Activated CD4-positive, alpha-beta memory T cell treated with anti-CD3 and anti-CD28 coated beads, Interleukin-2, amount 10 ng/mL, durations not matched to agents 7 days and 5 days (primary cell): ENCODE measurements at places on chromosomes 16 and 17. TPM values are rescaled to one million over a fixed set of nuclear protein-coding genes. Genes with fewer than 3 reads are reported as not detected.
A peak's percentile ranks its signal among the peaks of the same experiment; 100 is the strongest.

DNA sequence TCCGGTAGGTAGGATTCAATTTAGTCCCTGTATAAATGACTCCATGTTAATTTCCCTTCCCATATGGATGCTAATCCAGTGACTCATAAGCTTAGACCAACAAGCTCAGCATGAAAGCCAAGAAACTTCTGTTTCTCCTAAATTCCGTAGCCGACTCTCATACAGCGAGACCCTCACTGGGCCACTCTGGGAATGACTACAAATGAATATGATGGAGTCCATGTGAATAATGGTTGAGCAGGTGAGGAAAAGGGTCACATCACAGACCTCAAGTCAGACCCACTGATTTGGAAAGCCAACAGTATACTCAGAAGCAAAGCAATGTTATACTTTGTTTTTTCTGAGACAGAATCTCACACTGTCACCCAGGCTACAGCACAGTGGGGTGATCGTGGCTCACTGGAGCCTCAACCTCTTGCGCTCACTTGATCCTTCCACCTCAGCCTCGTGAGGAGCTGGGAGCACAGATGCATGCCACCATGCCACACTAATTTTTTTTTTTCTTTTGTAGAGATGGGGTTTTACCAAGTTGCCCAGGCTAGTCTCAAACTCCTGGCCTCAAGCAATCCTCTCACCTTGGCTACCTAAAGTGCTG lies 14.6 kb downstream of the RSL1D1 start:
- no peak overlapping the region for H3K27ac ChIP-seq
- no peaks in the 10 kb centered on the region for H3K4me1 ChIP-seq
- no peak for DNase-seq

GRCh38 chr17:19613979-19614378 lies 34.6 kb upstream of the ALDH3A2 start:
- H3K27me3 ChIP-seq: peaks cover 1% of the 10 kb centered on the region
- H3K36me3 ChIP-seq: peaks cover under 1% of the 10 kb centered on the region
- DNase-seq: no peak
- H3K4me1 ChIP-seq: no peaks in the 10 kb centered on the region
- H3K27ac ChIP-seq: no peak overlapping the region
- no peak overlapping the region for H3K4me3 ChIP-seq

GRCh38 chr17:2171702-2172076 lies 116.8 kb downstream of the HIC1 start:
- no peak overlapping the region for H3K27ac ChIP-seq
- H3K4me1 ChIP-seq: peaks cover 27% of the 10 kb centered on the region
- H3K36me3 ChIP-seq: peaks cover 39% of the 10 kb centered on the region
- H3K4me3 ChIP-seq: no peak overlapping the region

DNA sequence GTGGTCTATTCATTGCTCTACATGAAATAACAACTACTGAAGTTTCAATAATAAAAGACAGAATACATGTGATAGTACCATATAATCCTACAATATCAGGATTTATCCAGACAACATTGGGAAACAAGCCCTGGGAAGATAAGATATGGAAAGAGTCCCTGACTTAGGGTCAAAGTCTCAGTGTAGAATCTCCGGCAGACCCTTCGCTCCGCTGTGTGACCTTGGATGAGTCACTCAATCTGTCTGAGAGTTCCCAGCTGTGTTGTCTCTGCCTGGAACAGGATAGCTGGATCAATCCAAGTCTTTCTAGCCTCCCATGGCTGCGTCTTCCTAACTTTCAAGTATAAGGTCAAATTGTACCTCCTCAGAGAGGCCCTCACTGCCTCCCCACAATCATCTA lies 335.9 kb downstream of the TMEM114 start:
- H3K4me3 ChIP-seq: no peak overlapping the region
- no peaks in the 10 kb centered on the region for H3K27me3 ChIP-seq
- peaks cover 2% of the 10 kb centered on the region for H3K4me1 ChIP-seq
- no peak overlapping the region for H3K27ac ChIP-seq
- H3K36me3 ChIP-seq: no peaks in the 10 kb centered on the region

DNA sequence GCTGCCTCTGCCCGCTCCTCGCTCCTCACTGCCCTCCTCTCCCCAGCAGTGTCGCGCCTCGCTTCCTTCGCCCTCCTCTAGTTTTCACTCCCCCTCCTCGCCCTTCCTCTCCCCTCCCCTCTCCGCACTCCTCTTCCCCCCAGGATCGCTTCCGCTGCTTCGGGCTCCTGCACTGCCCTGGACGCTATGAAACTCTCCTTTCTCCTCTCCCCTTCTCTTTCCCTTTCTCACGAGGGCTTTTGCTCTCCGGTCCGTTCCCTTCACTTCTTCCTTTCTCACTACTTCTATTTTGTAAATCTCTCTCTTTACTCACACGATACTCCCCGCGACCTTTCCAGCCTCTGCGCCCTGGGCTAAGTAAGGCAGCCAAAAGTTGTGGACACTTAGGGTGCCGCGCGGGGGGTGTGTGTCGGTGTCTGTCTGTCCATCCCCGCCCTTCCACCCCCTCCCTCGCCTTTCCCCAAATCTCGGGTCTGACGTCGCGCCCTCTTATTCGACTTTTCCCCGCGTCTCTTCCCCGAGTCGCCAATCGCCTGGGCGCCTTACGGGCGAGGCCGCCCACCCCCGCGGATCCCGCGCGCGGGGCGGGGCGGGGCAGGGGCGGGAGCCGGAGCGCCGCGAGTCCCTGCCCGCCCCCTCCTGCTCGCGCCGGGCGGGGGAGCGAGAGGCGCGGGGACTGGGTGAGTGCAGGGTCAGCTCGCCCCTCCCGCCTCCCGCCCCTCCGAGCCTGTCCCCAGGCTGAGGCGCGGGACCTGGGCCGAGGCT lies at the start of gene IRX3:
IRX3 (minus strand) TSS at position 422 of the 765 bp plus-strand sequence. CDS start 737 bp downstream, outside the sequence.
- peak; percentile 37 for DNase-seq
- H3K36me3 ChIP-seq: peaks cover 20% of the 10 kb centered on the region

Gene RNF227
- 3.7 TPM for total RNA-seq

GRCh38 chr16:12613131-12613991 lies 190.3 kb downstream of the CPPED1 start:
- H3K4me3 ChIP-seq: no peak overlapping the region
- peaks cover 1% of the 10 kb centered on the region for H3K27me3 ChIP-seq
- peak; percentile 19 for DNase-seq
- H3K4me1 ChIP-seq: peaks cover 28% of the 10 kb centered on the region
- H3K27ac ChIP-seq: no peak overlapping the region

Gene TEKT1
- total RNA-seq: not detected

Gene GAN
- 8.4 TPM for total RNA-seq

- no peak overlapping the region for H3K27ac ChIP-seq
- no peak overlapping the region for H3K4me3 ChIP-seq
- peaks cover 58% of the 10 kb centered on the region for H3K4me1 ChIP-seq
- peaks cover 45% of the 10 kb centered on the region for H3K36me3 ChIP-seq
- DNase-seq: no peak
- H3K27me3 ChIP-seq: no peaks in the 10 kb centered on the region
Observed at GRCh38 chr17:46163929-46164594, 29.2 kb downstream of the KANSL1 start.

Gene NGFR
- 0.33 TPM for total RNA-seq

Gene CD300C
- total RNA-seq: 3.9 TPM

Gene CA4
- total RNA-seq: not detected

Gene ZNF469
- 0.28 TPM for total RNA-seq

DNA sequence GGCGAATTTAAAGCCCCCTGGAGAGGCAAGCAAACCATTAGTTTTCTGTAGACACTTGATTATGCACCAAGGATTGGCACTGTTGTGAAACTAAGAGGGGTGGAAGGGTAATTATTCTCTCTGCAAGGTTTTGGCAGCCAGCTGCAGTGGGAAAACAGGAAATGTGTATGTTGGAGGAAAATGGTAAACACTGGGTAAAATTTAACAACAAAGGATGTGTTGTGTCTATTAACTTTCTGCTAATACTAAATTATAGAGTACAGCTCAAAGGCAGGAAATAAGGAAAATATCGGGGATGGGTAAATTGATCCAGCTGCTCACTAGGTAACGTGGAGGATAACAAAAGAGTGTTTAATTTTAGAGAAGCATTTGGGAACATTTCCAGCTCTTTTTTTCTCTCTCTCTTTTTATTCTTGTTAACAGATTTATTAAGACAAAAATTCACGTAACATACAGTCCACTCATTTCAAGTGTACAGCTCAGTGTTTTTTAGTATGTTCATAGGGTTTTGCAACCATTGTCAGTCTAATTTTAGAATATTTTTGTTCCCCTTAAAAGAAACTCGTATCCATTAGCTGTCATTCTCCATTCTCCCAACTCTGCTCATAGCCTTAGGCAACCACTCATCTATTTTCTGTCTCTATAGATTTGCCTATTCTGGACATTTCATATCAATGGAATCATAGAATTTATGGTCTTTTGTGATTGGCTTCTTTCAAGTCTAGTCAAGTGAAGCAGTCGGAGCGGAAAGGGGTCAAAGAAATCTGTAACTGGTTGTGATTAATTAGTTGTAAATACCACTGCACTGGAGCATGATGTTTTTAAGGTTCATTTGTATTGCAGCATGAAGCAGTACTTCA lies 41.8 kb downstream of the TANGO6 start:
- DNase-seq: no peak
- H3K4me1 ChIP-seq: no peaks in the 10 kb centered on the region
- H3K27ac ChIP-seq: no peak overlapping the region
- no peak overlapping the region for H3K4me3 ChIP-seq
- no peaks in the 10 kb centered on the region for H3K27me3 ChIP-seq

DNA sequence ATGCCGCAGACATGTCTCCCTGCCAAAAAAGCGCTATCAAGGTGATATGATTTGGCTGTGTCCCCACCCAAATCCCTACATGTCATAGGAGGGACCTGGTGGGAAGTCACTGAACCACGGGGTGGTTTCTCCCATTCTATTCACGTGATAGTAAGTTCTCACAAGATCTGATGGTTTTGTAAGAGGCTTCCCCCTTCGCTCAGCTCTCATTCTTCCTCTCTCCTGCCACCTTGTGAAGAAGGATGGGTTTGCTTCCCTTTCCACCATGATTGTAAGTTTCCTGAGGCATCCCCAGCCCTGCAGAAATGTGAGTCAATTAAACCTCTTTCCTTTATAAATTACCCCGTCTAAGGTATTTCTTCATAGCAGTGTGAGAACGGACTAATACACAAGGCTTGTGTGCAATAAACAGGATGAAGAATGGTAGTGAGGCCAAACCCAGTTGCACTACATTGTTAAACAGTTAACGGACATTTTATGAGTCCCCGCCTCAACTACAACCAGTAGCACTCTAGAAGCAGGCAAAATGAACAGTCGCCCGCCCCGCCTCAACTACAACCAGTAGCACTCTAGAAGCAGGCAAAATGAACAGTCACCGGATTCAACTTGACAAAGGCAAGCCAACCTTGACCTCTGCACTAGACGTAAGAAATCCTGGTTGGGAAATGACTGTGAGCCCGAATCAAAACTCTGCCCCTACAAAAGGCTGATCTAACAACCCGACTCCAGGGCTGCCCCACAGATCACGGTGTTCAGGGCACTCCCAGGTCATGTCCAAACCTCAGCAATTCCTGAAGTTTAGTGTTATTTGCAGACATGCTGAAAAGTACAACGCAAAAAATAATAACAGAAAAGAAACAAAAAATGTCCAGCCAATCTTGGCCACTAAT lies 26.3 kb downstream of the VPS53 start:
- peaks cover 30% of the 10 kb centered on the region for H3K36me3 ChIP-seq
- DNase-seq: no peak
- H3K4me1 ChIP-seq: no peaks in the 10 kb centered on the region
- no peaks in the 10 kb centered on the region for H3K27me3 ChIP-seq

Gene NUTF2
- 101 TPM for total RNA-seq

DNA sequence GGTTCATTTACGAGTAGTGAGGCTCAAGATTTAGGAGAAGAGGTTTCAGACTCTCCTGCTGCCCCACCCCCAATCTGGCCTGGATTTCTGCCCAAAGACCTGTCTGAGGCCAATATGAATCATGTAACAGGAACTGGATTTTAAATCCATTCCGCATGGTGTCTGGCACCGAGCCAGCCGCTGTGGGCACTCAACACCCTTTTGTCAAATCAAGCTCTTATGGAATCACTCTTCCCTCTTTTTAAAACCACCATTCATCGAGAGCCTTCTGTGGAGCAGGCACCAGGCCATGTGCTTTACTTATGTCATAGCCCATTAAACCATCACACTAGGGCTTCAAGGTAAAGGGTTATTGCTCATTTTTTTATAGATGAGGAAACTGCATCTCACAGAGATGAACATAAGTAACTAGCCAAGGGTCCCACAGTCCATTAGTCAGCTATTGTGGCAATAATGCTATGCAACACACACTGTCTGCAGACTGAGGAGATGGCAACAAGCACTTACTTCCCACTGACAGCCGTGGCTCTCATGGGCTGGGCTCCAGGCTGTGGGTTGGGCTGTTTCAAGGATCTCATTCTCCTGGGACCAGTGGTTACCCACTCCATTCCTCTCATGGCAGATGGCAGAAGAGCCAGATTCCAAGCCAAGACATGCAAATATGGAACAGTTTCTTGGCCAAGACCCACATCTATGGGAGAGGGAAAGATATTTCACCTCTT lies 93.6 kb downstream of the WSCD1 start:
- no peaks in the 10 kb centered on the region for H3K4me1 ChIP-seq
- no peak overlapping the region for H3K27ac ChIP-seq
- no peak for DNase-seq
- H3K4me3 ChIP-seq: no peak overlapping the region

DNA sequence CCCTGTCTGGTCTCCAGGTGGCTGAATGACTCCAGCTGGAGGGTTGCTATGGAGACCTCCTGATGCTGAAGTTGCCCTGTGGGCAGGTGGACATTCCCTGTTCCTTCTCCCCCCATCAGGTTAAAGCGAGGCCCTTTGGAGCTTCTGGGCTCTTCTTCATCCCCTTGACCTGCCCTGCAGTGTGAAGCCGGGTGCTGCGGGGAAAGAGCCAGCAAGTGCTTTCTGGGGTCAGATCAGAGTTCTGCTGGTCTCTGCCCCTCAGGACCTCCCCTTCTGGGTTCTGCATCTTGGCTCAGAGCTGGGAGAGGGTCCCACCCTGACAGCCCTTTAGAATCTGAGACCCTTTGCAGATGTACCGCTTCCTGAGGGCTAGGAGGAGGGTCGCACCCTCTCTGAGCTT lies 25.1 kb downstream of the NKD1 start:
- H3K4me1 ChIP-seq: no peaks in the 10 kb centered on the region
- H3K27ac ChIP-seq: no peak overlapping the region
- H3K36me3 ChIP-seq: no peaks in the 10 kb centered on the region

Gene CARD14
- not detected for total RNA-seq

DNA sequence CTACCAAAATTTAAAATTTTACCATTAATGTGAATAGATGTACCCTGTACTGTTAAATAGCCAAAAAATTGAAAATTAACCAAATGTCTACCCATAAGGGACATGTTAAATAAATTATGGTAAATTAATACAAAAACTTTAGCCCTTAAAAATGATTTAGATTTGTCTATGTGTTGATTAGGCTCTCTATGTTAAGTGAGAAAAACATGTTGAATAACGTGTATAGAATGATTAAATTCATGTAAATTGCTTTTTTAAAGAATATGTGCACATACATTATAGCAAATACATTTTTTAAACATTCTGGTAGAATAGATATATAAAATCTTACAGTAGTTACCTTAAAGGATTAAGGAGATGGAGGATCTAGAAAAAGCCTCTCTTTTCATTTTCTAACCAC lies 59.5 kb downstream of the BRIP1 start:
- no peak overlapping the region for H3K27ac ChIP-seq
- no peaks in the 10 kb centered on the region for H3K27me3 ChIP-seq
- DNase-seq: no peak
- peaks cover 10% of the 10 kb centered on the region for H3K4me1 ChIP-seq
- peaks cover 33% of the 10 kb centered on the region for H3K36me3 ChIP-seq

Gene DNASE1L2
- total RNA-seq: 2.0 TPM

Gene KRT9
- total RNA-seq: not detected

GRCh38 chr17:39965017-39965699 lies 2.4 kb downstream of the GSDMA start:
- peaks cover 22% of the 10 kb centered on the region for H3K27me3 ChIP-seq
- no peak overlapping the region for H3K4me3 ChIP-seq
- H3K27ac ChIP-seq: no peak overlapping the region
